ENCODE measurements at places on chromosomes 2 and 18. TPM values are rescaled to one million over a fixed set of nuclear protein-coding genes. Genes with fewer than 3 reads are reported as not detected.

DNA sequence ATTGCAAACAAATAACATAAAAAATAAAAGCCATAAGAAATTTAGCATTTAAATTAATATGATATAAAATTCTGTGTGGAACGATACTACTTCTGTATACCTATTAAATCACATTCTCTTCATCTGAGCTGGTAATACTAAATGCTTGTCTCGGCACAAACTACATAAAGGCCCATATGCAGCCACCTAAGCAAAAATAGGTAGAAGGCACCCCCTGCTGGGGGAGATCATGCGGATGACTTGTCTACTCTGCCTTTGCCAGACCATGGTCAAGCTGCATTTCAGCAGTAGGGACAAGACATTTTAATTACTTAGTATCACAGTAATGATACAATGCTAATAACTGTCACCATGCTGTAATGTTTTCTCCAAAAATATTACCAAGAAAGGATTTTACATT lies 108.0 kb downstream of the CDH19 start:
- H3K36me3 ChIP-seq = no peaks in the 10 kb centered on the region
- H3K27me3 ChIP-seq = no peaks in the 10 kb centered on the region
- no peaks in the 10 kb centered on the region for H3K4me1 ChIP-seq
- no peak overlapping the region for H3K27ac ChIP-seq

DNA sequence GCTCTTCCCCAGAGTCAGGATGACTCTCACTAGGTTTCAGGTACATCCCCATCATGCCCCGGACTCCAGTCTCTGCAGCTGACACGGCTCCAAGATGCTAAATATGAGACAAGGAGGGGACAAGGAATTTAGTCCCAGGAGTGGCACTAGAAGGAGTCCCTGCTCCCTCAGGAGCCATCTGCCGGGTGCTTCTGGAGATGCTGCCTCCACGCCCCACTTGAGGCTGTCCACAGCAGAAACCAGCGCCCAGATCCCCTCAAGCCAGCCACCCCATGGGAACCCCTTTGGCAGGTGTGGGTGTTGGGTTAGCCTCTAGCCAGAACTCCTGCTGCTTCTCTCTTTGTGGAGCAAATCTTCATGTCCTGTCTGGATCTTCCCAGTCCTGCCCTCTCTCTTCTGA lies 40.3 kb downstream of the BCL11A start:
- H3K36me3 ChIP-seq = no peaks in the 10 kb centered on the region
- H3K4me3 ChIP-seq = no peak overlapping the region
- peak overlapping the region; percentile 41 for H3K27ac ChIP-seq

- H3K4me3 ChIP-seq = no peak overlapping the region
- H3K4me1 ChIP-seq = peaks cover 1% of the 10 kb centered on the region
- H3K27ac ChIP-seq = no peak overlapping the region
- H3K27me3 ChIP-seq = no peaks in the 10 kb centered on the region
- no peak for DNase-seq
- no peaks in the 10 kb centered on the region for H3K36me3 ChIP-seq
Observed at GRCh38 chr2:200165687-200166086, 140.8 kb upstream of the SPATS2L start.

DNA sequence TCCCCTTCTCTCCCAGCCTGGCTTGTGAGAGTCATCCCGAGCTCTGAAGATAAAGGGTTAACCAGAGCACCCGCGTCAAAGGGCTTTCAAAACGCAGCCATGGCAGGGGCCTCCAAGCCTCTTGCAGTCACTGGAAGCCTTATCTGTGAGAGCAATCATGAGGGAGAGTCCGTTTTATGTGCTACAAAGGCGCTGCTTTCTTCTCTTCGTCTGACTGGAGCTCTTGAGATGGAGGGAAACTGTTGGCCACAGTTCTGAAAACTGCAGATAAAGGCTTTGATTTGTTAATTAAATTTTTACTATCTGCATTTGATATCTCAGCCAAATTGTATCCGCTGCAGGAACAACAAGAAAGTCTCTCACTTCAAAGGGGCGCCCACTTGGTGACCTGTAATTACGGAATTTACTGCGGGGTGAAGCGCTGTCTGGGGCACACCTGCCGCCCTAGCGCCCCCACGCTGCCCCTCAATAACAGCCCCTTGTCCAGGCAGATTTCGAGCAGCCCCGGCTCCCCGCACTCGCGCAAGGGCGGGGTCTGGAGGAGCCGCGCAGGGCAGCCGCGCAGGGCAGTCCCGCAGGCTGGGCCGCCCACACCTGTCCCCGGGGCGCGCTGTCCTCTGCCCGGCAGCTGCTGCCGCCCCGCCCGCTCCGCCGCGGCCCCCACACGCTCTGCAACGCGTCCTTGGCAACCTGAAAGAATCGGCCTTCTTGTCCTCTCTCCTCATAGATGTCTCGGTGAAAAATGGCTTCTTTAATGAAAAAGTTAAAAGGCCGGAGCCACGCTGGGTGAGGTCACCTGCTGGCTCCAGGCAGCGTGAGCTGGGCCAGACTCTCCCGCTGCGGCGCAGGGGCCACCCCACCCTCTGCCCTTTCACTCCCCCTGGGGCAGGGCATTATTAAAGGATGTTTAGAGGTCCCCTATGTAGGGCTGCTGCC lies 217.9 kb downstream of the VAPA start:
- no peaks in the 10 kb centered on the region for H3K27me3 ChIP-seq
- peak; percentile 51 for DNase-seq
- H3K36me3 ChIP-seq = no peaks in the 10 kb centered on the region
- peaks cover 7% of the 10 kb centered on the region for H3K4me1 ChIP-seq
- H3K4me3 ChIP-seq = peak overlapping the region; percentile 34

- no peaks in the 10 kb centered on the region for H3K4me1 ChIP-seq
- no peak for DNase-seq
- no peaks in the 10 kb centered on the region for H3K36me3 ChIP-seq
- H3K27me3 ChIP-seq = no peaks in the 10 kb centered on the region
- H3K27ac ChIP-seq = no peak overlapping the region
- H3K4me3 ChIP-seq = no peak overlapping the region
Observed at GRCh38 chr2:88807237-88807962, 115.9 kb downstream of the RPIA start.

- H3K36me3 ChIP-seq = no peaks in the 10 kb centered on the region
- no peak overlapping the region for H3K4me3 ChIP-seq
- H3K27me3 ChIP-seq = no peaks in the 10 kb centered on the region
Observed at GRCh38 chr2:10475221-10475722, 27.1 kb upstream of the ODC1 start.

- no peaks in the 10 kb centered on the region for H3K4me1 ChIP-seq
- no peak overlapping the region for H3K27ac ChIP-seq
- H3K27me3 ChIP-seq = no peaks in the 10 kb centered on the region
- no peak overlapping the region for H3K4me3 ChIP-seq
- H3K36me3 ChIP-seq = no peaks in the 10 kb centered on the region
Observed at GRCh38 chr2:114457956-114458355, 15.5 kb downstream of the DPP10 start.

GRCh38 chr2:9497017-9497416 lies 22.7 kb downstream of the IAH1 start:
- peaks cover 63% of the 10 kb centered on the region for H3K36me3 ChIP-seq
- no peak overlapping the region for H3K4me3 ChIP-seq
- no peaks in the 10 kb centered on the region for H3K4me1 ChIP-seq

GRCh38 chr18:41933778-41934177 lies 21.3 kb upstream of the PIK3C3 start:
- no peak overlapping the region for H3K27ac ChIP-seq
- no peaks in the 10 kb centered on the region for H3K36me3 ChIP-seq
- H3K4me3 ChIP-seq = no peak overlapping the region
- no peaks in the 10 kb centered on the region for H3K4me1 ChIP-seq
- peaks cover 6% of the 10 kb centered on the region for H3K27me3 ChIP-seq
- DNase-seq = no peak

GRCh38 chr2:182952741-182953450 lies 85.4 kb downstream of the NCKAP1 start:
- no peak for DNase-seq
- H3K36me3 ChIP-seq = peaks cover 53% of the 10 kb centered on the region
- H3K27me3 ChIP-seq = no peaks in the 10 kb centered on the region
- H3K4me3 ChIP-seq = no peak overlapping the region

GRCh38 chr18:23188068-23188760 lies 52.9 kb downstream of the CABLES1 start:
- peaks cover 7% of the 10 kb centered on the region for H3K36me3 ChIP-seq
- no peak for DNase-seq
- H3K4me1 ChIP-seq = peaks cover 3% of the 10 kb centered on the region
- H3K4me3 ChIP-seq = no peak overlapping the region
- no peak overlapping the region for H3K27ac ChIP-seq

GRCh38 chr2:118774458-118775133 lies 72.9 kb downstream of the EN1 start:
- H3K27me3 ChIP-seq = peaks cover 51% of the 10 kb centered on the region
- no peaks in the 10 kb centered on the region for H3K36me3 ChIP-seq
- peak overlapping the region; percentile 38 for H3K4me3 ChIP-seq
- H3K27ac ChIP-seq = no peak overlapping the region
- H3K4me1 ChIP-seq = peaks cover 6% of the 10 kb centered on the region
- peak; percentile 58 for DNase-seq

DNA sequence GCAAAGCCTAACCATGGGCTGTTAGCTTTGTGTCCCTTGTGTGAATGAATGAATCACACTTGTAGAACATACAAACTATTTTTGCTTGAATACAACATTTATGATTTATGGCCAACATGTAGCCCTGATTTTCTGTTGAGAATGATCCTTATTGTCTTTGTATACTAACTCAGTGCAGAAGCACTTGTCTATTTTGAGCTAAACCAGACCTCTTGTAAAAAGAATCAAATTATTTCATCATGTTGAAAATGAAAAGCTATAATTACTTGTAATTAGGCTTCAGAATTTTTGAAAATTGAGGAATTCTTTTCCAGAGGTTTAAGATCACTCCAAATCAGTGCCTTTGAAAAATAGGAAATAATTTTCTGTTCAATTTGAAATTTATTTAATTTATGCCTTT lies 85.9 kb downstream of the ZNF407 start:
- H3K27ac ChIP-seq = no peak overlapping the region
- H3K27me3 ChIP-seq = no peaks in the 10 kb centered on the region
- no peak overlapping the region for H3K4me3 ChIP-seq

The RETREG2 gene
- 82.0 TPM for polyA plus RNA-seq

The LYG2 gene
- 0.16 TPM for polyA plus RNA-seq

The KDSR gene
- 35.6 TPM for polyA plus RNA-seq

The SOX11 gene
- polyA plus RNA-seq = 3.1 TPM
